GM23248 (cell line): ENCODE measurements at places on chromosomes 1 and 21.

- no peaks in the 10 kb centered on the region for H3K27me3 ChIP-seq
- H3K4me1 ChIP-seq: peaks cover 8% of the 10 kb centered on the region
- H3K36me3 ChIP-seq: no peaks in the 10 kb centered on the region
- H3K27ac ChIP-seq: no peak overlapping the region
Measured at GRCh38 chr1:84758968-84759491, 68.8 kb upstream of the SSX2IP start.

GRCh38 chr1:166390366-166391033 is 223.7 kb upstream of the FAM78B start:
- no peak overlapping the region for H3K27ac ChIP-seq
- H3K4me1 ChIP-seq: no peaks in the 10 kb centered on the region
- no peak overlapping the region for H3K4me3 ChIP-seq
- H3K36me3 ChIP-seq: no peaks in the 10 kb centered on the region
- no peak for DNase-seq
- H3K27me3 ChIP-seq: no peaks in the 10 kb centered on the region

DNA sequence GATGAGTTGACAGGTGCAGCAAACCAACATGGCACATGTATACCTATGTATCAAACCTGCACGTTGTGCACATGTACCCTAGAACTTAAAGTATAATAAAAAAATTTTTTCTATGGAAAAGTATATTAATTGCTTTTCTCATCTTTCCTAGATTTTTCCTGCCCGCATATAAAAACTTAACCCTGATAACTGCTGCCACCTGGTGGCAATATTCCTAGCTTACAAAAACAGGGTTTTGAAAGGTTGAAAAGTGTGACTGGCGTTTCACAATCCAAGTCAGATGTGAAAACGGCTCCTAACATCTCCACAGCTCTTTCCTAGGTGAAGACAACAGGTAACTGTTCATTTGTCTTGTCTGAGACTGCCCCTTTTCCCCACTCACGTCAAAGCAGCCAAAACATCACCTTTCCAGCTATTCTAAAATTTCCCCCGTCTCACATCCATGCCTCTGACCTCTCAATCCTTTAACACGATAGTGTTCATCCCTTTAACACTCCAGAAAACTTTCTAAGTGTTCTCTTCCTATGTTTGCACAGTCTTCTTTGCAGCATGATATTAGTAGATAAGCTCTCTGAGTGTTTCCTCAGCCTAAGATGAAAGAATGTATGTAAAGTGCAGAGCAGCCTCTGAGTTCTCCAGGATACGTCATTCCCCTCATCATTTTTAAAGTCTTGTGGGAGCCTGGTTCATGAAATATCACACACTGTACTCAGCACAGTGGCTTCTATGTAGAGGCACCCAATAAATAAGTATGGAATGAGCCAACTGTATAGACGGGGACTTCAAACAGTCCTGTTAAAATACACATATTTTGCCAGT is 27.5 kb downstream of the OVGP1 start:
- H3K4me3 ChIP-seq: no peak overlapping the region
- no peaks in the 10 kb centered on the region for H3K36me3 ChIP-seq
- no peaks in the 10 kb centered on the region for H3K4me1 ChIP-seq
- peak; percentile 68 for DNase-seq
- no peak overlapping the region for H3K27ac ChIP-seq
- peaks cover 41% of the 10 kb centered on the region for H3K27me3 ChIP-seq

DNA sequence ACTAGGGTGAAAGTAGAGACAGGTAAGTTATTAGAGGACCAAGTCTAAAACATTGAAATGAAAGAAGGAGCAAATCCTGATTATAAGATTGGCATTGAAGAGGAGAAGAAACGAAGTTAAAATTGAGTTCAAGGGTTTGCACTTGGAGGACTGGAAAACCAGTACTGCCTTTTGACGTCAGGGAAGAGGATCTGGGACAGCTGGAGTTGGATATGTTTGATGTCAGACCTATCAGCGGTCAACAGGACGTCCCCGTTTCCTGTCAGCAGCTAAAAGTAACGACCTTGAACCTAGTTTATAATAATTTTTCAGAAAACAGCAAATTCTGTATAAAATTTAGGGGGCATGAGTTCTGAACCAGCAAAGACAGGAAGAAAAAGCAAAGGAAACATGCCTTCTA is 1.2 kb upstream of the NID1 start:
- no peak for DNase-seq
- H3K4me1 ChIP-seq: peaks cover 5% of the 10 kb centered on the region; the same call in 1 of the 2 replicates
- no peaks in the 10 kb centered on the region for H3K36me3 ChIP-seq

DNA sequence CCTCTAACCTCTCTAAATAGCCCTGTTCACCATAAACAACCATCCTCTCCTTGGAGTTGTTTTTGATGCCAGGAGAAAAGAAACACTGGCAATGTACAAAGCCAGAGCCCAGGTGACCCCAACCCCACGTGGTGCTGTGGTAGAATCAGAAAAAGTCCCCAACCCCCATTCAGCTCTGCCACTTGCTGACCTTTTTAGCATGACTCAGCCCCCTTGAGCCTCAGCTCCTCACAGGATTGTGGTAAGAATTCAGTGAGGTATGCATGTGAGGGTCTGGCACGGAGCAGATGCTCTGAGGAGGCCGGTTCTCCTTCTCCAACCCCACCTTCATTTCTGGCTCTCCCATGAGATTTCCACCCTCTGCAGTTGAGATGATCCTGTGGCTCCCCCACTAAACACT is 11.1 kb upstream of the CHI3L1 start:
- peaks cover 62% of the 10 kb centered on the region for H3K4me1 ChIP-seq
- no peaks in the 10 kb centered on the region for H3K36me3 ChIP-seq
- no peaks in the 10 kb centered on the region for H3K27me3 ChIP-seq
- no peak overlapping the region for H3K4me3 ChIP-seq

DNA sequence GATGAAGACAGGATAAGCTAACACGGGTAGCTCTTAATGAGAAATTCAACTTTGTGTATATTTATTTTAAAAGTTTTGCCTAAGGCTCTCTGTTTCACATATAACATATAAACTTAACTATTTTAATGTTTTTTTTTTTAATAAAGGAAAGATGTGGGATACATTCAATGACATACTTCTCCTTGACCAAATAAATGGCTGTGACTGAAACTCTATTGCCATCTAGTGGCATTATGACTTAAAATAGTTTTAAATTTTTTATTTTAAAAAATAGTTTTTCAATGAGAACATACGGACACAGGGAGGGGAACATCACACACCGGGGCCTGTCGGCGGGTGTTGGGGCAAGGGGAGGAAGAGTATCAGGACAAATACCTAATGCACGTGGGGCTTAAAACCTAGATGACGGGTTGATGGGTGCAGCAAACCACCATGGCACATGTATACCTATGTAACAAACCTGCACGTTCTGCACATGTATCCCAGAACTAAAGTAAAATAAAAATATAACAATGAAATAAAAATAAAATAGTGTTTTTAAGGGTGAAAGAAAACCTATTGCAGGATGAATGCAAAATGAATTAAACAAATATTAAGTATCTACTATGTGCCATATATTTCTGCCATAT is 83.4 kb downstream of the LYST start:
- no peaks in the 10 kb centered on the region for H3K36me3 ChIP-seq
- H3K27ac ChIP-seq: peak overlapping the region; percentile 9; the same call in 1 of the 2 replicates
- H3K27me3 ChIP-seq: no peaks in the 10 kb centered on the region
- DNase-seq: peak; percentile 73

DNA sequence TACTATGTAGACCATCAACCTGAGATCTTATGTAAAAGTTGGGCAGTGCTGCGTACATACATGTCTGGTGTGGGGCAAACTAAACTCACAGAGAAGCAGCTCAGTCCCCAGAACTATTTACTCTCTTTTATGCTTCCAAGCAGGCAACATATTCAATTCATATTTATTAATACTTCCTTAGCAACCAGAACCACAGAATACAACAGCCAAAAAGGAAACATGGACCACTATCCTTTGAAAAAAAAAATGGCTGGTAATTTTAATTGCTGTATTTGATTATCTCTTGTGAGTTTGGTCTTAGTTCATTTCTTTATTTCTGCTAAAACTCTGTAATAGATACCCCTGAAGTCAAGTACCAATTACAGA is 1.5 kb upstream of the PPP1R15B start:
- H3K4me1 ChIP-seq: peaks cover 16% of the 10 kb centered on the region
- H3K27me3 ChIP-seq: no peaks in the 10 kb centered on the region
- no peak overlapping the region for H3K4me3 ChIP-seq
- no peak for DNase-seq
- H3K36me3 ChIP-seq: peaks cover 12% of the 10 kb centered on the region

DNA sequence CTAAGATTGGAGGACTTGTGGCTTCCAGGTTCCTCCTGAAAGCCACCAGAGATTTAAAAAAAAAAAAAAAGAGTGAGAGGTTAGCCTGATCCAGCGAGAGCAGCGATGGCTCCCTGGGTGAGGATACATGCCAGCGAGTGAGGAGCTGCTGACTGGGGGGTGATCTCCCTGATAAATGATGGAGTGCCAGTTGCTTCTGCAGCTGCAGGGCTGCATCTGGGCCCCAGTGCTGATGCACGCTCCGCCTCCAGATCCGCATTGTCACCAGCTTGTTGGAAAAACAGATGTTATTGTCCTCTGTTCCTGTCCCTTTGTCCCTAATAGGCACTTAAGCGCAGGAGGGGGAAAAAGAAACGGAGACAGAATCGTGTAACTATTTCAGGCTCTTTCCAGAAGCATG is 28.6 kb downstream of the UBIAD1 start:
- DNase-seq: no peak
- no peak overlapping the region for H3K27ac ChIP-seq
- H3K27me3 ChIP-seq: no peaks in the 10 kb centered on the region
- H3K36me3 ChIP-seq: no peaks in the 10 kb centered on the region
- H3K4me1 ChIP-seq: no peaks in the 10 kb centered on the region

DNA sequence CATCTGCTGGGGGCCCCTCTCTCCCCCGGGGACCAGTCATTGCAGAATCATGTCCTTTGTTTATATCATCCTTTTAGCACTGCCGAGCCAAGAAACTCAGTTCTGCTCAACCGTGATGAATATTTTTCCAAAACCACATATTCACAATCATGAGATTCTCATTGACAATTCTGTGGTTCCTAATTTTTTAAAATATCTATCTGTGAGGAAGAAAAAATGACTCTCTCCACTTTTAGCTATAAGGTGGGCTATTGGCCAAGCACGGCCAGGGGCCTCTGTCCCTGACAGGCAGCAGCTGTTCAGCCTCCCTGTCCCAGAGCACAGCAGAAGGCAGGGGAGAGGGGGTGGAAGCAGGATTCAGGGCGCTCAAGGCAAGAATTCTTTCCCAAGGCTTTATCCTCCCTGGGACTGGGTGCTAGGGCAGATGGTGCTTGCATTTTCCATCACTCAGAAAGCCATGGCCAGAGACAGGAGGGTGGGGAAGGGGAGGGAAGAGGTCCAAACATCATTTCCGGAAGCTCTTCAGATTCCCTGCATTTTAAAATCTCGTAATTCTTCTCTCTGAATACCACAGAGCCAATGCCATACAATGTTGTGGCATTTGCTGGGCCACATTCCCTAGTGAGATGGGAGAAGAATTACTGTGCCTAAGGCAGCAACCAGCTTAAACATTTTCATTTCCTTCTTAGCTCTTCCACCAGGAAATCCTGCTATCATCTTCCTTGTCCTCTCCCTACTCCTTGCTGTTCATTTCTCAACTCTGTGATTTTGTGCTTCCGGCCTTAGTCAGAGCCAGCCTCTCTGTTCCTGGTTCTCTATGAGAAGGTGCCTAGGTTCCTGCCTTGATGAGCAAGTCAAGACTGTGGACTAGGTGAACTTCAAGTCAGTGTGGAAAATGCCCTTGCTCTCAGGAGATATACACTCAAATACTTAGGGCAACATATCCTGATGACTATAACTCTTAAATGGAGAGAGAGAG is 60.3 kb downstream of the KCNJ6 start:
- peak overlapping the region; percentile 56 for H3K4me3 ChIP-seq
- H3K27me3 ChIP-seq: no peaks in the 10 kb centered on the region
- H3K4me1 ChIP-seq: peaks cover 24% of the 10 kb centered on the region
- no peaks in the 10 kb centered on the region for H3K36me3 ChIP-seq
- peak; percentile 87 for DNase-seq
- peak overlapping the region; percentile 80 for H3K27ac ChIP-seq

- H3K27ac ChIP-seq: no peak overlapping the region
- no peaks in the 10 kb centered on the region for H3K4me1 ChIP-seq
- H3K4me3 ChIP-seq: no peak overlapping the region
Measured at GRCh38 chr1:88175631-88176226, 508.3 kb upstream of the PKN2 start.

GRCh38 chr1:205775717-205776056 is 405 bp upstream of the RAB29 start:
- peak; percentile 53 for DNase-seq
- peak overlapping the region; percentile 34; the same call in 1 of the 2 replicates for H3K27ac ChIP-seq
- 0 out of 2 replicates have a peak, but pooled peaks cover 7% of the 10 kb centered on the region for H3K4me1 ChIP-seq
- no peaks in the 10 kb centered on the region for H3K27me3 ChIP-seq

- no peak overlapping the region for H3K27ac ChIP-seq
- H3K4me3 ChIP-seq: no peak overlapping the region
- no peaks in the 10 kb centered on the region for H3K36me3 ChIP-seq
- H3K4me1 ChIP-seq: peaks cover 3% of the 10 kb centered on the region; the same call in 1 of the 2 replicates
- DNase-seq: no peak
Measured at GRCh38 chr1:226943927-226944326, 3.8 kb downstream of the COQ8A start.

GRCh38 chr1:98559291-98559690 is 102.2 kb upstream of the SNX7 start:
- DNase-seq: no peak
- no peak overlapping the region for H3K27ac ChIP-seq
- H3K27me3 ChIP-seq: no peaks in the 10 kb centered on the region
- H3K4me3 ChIP-seq: no peak overlapping the region
- H3K4me1 ChIP-seq: no peaks in the 10 kb centered on the region

DNA sequence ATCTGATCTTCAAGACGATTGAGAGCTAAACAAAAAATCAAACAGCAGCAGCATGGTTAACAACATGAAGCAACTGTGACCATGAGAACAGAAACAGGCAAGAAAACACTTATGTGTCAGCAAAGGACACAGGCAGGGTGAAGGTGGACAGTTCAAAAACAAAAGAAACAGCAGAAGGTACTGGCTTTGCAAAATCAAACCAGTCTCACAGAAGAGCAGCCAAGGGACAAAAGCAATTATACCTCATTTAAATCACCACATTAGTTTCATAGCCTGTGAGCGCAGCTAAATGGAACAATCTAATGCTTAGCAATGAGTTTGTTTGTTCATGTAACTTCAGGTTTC is 59.1 kb downstream of the CAPN2 start:
- peak overlapping the region; percentile 89 for H3K27ac ChIP-seq
- DNase-seq: no peak
- H3K36me3 ChIP-seq: peaks cover 45% of the 10 kb centered on the region
- peak overlapping the region; percentile 54 for H3K4me3 ChIP-seq
- no peaks in the 10 kb centered on the region for H3K27me3 ChIP-seq

DNA sequence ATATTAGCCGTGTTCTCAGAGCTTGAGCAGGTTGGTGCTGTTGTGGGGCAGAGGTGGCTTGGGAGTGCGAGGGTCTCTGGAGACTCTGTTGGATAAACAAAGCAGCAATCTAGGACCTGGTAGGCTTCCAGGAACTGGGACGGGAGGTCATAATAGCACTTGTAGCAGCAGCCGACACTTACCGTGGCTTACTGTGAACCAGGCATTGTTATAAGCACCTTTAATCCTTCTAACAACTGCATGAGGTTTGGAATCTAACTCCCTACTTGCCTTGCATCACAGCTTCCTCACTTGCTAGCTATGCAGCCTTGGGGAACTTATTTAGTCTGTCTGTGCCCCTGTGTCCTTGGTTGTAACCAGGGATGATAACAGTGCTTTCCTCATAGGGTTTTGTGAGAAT is 94.9 kb downstream of the NAV1 start:
- peaks cover 18% of the 10 kb centered on the region; the same call in 1 of the 2 replicates for H3K36me3 ChIP-seq
- peak overlapping the region; percentile 36 for H3K27ac ChIP-seq
- DNase-seq: peak; percentile 38
- no peak overlapping the region for H3K4me3 ChIP-seq
- H3K27me3 ChIP-seq: no peaks in the 10 kb centered on the region
